ENCODE measurements at places on chromosomes 2 and 18.

DNA sequence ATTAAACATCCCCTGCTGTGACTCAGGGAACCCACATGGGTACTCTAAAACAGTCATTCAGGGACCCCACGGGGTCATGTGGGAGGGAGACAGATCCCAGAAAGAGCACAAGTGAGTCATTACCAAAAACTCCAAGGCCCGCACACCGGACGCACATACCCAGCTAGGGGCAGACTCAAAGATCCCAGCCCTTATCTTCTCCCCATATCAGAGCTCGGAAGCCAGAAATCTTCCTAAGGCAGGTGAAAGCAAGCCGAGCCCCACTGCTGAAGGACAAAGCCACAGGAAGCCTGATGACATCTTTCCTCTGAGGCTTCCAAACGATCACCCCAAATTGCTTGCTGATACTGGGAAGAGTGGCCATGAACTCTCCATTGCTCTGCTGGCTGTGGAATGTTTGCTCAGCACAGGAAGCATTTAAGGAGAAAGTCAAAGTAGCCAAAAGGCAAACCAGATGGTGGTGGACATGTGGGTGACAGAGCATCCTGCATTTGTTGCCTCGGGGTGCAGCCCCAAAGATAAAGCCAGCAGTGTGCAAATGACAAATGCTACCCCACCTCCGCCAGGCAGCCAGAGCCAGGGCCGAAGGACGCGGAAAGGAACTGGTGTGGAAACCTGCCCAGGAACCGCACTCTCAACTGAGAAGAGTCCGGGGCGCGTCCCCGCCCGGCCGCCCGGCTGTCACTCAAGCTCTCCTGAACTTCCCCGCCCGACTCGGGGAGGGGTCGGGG is 784 bp downstream of the ACTR1B start:
- DNase-seq = peak; percentile 94

GRCh38 chr2:17628349-17629261 is 88.1 kb downstream of the VSNL1 start:
- DNase-seq = peak; percentile 50

DNA sequence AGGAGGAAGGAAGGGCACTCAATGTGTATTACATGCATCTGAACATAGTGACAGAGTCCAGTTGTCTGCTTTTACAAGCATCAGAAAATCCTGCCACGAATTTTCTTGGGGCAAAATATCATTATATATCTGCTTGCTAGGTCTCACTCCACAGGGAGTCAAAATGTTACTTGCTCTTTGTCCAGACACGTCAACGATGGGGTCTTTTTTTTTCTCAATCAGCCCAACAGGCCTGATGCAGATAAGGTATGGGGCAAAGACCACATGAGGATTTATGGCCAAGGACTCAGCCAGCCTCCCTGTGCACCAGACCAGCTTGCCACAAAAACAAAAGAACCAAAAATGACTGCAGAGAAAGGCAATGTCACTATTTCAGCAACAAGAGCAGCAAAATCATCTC is 323.4 kb upstream of the PKDCC start:
- DNase-seq = no peak

DNA sequence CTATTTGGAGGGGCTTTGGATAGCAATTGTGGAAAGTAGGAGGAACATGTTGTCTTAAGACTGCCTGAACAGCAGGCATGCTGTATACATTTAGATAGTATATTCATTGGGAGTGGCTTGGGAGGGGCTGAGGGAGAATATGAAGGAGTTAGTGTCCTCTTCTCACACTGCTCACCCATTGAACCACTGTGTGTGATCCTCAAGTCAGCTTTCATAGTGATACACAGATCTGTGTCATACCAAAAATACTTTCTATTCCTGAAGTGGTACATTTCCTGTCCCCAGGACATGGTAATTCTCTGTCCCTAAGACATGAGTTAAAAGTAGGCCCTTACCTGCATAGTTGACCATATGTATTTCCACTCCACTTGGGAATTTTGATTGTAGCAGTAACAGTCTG is 9.6 kb downstream of the NEMP2 start:
- no peak for DNase-seq

DNA sequence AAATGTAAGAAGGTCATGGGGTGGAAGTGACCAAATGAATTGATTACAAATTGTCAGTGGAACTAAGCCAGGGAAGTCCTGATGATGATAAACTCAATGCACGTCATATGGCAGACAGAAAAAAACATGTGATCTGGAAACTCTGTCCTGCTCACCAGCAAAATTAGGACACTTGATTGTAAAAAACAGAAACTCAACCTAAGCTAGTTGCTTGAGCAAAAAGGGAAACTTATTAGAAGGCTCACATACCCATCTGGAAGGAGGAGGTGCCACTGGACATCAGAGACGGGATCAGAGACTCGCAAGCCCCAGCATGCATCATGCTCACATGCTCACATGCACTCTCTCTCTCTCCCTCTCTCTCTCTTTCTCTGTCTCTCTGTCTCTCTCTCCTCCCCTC is 96.8 kb downstream of the SP3 start:
- no peak for DNase-seq

DNA sequence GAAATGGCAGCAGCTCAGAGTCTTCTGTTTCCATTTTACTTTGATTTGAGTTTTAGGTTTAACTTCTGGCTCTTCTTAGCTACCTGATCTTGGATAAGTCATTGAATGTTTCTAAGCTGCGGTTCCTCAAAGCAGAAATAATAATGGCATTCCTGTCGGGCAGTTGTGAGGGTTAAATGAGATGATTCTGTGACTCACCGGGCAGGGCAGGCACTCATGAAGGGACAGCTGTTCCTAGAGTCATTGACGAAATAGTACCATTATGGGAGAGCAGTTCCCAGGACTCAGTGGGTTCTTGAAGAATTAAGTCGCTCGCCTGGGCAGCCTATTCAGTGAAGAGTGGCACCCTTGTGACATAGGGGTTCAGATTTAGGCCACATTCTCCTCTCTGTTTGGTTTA is 10.3 kb downstream of the TRIB2 start:
- no peak for DNase-seq

GRCh38 chr2:109613081-109613921 is 465 bp downstream of the SEPTIN10 start:
- peak; percentile 36 for DNase-seq

GRCh38 chr2:181047829-181048228 is 67.4 kb downstream of the UBE2E3 start:
- no peak for DNase-seq

- peak; percentile 63 for DNase-seq
These were observed 15.9 kb upstream of the TXNDC2 start for GRCh38 chr18:9869715-9870430.

DNA sequence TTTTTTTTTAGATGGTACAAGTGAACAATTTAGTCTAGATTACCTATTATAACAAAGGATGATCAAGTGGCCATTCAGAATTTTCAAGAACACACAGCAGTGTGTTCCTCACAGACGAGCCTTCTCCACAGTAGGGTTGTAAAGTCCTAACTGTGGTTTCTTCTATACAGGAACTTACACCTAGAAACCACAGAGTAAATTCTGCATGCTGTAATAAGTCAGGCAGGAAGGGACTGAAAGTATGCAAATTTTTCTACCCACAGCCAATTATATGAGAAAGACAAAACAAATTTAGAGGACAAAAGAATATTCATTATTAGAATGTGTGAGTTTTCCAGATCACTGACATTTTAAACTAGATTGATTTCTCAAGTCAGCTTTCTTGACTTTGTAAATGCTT is 99.5 kb downstream of the RBMS1 start:
- no peak for DNase-seq

DNA sequence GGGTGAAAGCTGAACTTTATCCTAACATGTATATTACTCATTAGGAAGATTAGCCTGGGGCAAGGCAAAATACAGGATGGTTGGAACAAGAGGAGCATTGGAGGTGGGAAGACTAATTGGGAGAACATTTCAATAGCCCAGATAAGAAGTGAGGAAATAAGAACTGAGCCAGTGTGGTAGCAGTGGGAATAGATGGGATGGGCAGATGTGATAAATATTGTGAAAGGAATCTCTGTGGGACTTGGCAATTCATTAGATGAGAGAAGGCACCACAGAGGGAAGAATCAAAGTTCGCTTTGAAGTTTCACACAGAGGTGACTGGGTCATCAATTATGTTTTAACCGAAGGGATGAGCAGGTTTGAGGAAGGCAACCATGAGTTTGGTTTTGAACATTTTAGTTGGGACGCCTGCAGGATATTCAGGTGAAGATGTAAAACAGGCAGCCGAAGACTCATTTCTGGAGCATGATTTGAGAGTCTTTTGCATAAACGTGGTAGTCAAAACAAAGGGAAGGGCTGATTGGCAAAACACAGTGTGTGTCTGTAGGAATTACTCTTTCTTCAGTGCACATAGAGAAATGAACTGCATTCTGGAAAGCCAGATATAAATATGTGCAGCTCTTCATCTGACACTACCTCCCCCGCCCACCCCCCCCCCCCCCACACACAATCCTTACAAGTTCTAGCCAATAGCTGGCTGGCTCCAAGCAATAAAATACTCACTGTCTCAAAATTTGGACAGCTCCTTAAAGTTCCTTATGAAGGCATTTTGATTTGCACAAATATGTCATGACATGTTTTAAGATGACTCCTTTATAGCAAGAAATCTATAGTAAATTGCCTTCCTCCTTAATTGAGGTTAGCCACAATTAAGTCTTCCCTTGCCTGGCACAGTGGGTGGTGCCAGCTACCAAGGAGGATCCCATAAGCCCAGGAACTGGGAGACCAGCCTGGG is 1.9 kb upstream of the SLC1A4 start:
- peak; percentile 34 for DNase-seq

DNA sequence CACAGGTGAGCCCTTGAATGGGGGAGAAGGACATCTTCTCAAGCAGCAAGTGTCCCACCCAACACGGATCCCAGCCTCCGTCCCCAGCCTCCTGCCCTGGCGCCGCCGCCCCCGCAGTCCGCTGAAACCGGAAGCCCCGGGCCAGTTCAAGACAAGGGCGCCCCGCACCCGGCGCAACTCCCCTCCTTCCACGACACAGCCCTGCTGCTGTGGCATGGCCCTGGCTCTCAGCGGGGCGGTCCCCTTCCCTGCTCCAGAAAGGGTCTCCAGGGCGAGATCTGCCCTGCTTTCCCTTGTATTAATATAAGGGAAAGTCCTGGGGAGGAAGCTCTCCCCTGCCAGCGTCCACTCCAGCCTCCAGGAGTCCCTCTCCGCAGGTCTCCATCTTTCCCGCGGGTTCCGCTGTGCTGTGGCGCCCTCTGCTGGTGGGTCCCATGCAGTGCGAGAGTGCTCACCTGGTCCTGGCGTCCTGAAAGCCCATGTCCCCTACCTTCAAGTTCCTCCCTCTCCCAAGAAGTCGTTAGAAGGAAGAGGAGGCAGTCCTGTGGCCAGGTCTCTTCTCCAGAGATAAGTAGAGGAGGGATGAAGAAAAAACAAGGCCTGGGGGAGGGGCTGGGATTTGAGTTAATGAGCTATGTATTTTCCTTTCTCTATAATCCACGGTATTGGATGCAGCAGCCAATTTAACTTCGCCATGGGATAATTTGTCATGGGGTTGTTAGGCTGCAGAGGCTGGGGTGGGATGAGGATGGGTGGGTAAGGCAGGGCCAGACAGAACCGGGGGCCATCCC is 176.0 kb downstream of the SMAD2 start:
- no peak for DNase-seq

GRCh38 chr18:2192562-2192961 is 378.7 kb downstream of the METTL4 start:
- DNase-seq = no peak

Measured in NCI-H226 (cell line).